ENCODE measurements at places on chromosomes 7 and 10.
A peak's percentile ranks its signal among the peaks of the same experiment; 100 is the strongest.

DNA sequence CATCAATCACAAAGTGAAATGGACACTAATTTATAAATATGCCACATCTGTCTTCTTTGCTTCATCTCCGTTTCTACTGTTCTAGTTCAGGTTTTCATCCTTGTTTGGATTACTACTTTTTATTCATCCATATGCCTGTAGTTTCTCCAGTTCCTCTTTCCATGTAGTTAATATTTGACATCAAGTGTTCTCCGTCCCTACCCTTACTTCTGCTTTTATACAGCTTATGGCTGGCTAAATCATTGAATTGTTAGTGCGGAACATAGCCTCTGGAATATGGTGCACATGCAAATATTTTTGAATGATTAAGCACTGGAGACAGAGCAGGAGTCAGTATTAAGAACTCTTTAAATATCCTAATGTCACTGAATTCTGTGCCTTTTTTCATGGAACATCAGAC lies 230.0 kb upstream of the PPP1R3A start:
- no peak for DNase-seq

- DNase-seq = no peak
These were observed 17.7 kb upstream of the GPR37 start for GRCh38 chr7:124783271-124783670.

GRCh38 chr7:36788825-36789470 lies 64.7 kb upstream of the AOAH start:
- no peak for DNase-seq

- DNase-seq = no peak
These were observed at the start of gene ADCYAP1R1 for GRCh38 chr7:31051598-31052486. TSS of gene ADCYAP1R1 (plus strand) at chr7:31052308. CDS start at chr7:31063265, 10,957 bp downstream.

DNA sequence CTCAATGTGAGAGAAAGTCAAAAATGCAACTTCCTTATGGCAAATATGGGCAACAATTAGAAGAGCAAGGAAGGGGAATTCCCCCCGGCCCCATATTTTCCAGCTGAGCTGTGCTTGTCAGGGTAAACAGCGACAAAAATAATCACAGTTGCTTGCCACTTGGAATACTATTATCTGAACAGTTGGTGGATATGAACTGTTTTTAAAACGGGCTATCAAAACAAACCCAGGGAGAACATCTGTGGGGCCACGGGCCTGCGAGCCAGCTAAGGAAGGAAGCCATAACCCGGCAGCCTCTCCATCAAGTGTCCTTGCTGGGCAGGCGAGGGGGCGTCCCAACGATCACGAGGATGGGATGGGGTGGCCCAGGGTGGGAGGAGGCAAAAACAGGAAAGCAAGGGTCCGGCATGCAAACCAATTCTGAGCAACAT lies 228.4 kb downstream of the ARHGAP12 start:
- no peak for DNase-seq

- no peak for DNase-seq
These were observed 35.8 kb downstream of the PDGFA start for GRCh38 chr7:483656-484355.

DNA sequence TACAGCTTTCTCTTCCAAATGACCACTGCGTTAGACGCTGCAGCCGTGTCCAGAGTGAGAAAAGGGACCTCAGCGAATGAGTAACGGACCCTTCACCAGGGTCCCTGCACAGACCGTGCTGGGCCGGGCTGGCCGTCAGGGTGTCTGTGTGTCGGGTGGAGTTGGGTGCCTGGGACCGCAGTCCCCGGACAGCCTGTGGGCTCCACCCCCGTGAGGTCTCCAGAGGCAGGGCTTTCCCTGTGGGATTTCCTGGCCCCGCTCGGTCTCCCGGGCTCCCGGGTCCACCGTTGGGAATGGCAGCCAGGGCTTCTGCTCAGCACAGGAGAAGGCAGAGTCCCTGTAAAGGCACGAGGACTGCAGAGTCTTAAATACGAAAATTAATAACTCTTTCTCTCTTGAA lies 509.7 kb downstream of the TCERG1L start:
- no peak for DNase-seq

DNA sequence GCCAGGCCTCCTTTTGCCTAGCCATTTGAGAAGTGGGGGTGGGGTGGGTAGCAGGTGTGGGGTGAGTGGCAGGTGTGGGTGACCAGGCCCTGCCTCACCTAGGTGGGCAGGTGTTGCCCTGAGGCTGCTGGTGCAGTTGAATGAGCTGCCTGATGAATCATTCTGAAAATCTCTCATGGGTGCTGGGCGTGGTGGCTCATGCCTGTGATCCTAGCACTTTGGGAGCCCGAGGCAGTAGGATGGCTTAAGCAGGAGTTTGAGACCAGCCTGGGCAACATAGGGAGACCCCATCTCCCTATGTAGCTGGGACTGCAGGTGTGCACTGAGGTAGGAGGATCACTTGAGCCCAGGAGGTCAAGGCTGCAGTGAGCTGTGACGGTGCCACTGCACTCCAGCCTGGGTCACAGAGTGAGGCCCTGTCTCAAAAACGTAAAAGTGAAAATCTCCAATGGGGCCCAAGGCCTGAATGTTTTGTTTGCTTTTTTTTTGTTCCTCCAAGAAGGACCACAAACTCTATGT lies 17.7 kb downstream of the TSPAN14 start:
- DNase-seq = peak; percentile 87

DNA sequence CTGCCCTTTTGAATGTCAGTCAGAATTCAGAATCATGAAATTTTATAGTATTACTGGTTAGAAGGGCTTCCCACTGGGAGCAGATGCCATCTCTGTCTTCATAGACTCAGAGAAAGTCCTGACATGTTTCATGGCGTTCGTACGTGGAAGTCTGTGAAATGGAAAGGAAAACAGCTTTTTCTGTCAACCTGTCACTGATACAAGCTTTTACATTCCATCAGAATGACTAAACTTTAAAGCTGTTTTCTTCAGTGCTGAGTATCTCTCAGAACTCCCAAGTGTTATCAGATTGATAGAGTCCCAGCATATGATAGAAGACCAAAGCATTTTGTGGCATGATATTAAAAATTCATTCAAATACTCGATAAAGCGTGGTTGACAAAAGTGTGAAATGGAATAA lies 726.7 kb upstream of the GALNT17 start:
- DNase-seq = no peak

GRCh38 chr10:12720217-12720981 lies 281.1 kb downstream of the CCDC3 start:
- peak; percentile 85 for DNase-seq

DNA sequence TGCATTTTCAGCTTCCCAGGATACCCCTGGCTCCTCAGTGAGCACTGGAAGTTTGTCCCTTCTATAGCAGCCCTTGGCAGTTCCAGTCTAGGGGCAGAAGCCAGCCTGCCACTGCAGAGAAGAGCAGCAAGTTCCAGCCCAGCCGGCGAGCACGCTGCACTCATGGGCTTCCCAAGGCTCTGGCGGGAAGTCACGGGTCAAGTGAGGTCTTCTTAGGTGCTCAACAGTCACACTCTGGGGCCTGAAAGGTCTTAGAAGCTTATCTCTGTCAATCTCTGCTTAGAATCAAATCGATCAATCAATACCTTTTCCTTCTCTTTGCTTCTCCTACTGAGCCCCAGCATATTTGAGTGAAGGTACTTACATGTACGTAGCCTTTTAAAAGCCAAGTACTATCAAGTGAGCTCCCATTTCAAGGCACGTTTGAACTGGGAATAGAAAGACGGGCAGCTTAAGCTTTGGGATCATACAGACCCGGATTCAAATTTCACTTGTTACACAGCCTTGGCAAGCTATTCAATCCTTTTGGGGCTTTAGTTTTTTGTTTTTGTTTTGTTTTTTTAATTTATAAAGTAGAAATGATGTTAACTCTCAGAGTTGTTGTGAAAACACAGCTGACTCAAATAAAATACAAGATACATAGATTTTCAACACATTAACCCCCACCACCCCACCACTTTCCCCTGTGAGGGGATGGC lies 152.6 kb upstream of the KLF14 start:
- DNase-seq = no peak

DNA sequence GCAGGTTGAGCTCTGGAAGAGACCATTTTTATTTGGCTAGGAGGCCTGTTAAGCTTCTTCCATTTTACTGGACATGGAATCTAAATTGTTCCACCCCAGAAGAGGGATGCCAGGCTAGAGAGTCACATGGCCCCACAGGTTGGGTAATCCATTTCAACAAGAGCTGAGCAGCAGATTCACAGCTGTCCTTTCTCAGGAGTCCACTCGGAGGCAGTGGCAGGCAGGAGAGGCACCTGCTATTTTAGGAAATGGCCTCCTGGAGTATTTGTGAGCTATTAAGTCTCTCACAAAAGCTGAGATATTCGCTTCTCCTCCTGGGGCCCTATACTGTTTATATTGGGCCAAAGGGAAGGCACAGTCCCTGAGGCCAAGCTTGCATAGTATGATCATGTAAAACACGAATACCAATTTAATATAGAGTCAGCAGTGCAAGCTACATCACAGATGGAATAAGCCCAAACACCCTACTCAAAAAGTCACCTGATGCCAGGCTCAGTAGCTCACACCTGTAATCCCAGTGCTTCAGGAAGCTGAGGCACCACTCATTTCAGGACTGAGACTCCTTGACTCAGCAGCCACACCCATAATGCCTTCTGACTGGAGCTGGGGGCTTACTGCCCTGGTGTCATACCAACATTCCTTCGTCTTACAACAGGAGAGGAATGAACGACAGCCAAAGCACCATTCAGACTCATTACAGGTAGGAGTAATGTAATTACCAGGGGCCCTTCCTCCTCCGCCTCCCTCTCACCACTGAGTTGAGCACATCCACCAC lies 124.1 kb downstream of the LMBR1 start:
- peak; percentile 69 for DNase-seq

DNA sequence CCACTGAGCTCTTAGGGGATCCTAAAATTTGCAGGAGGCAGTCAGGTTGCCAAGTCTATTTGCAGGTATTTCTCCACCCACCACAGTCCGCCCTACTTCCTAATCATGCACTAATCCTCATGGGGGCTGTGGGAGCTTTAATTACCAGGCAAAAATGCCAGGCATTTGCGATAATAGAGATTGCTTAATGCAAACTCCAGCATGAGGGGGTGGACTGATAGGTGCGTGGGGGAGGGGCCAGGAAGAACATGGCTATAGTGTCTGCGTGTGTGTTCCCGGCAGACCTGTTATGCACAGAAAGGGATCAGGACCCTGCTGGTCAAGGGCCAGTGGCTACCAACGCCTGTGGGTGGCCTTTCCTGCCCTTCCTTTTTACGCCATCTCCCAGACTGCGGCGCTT lies 15.6 kb upstream of the AQP1 start:
- DNase-seq = peak; percentile 75

GRCh38 chr7:99102809-99103690 lies 40.9 kb downstream of the SMURF1 start:
- peak; percentile 44 for DNase-seq

GRCh38 chr10:33244354-33244967 lies 90.0 kb downstream of the NRP1 start:
- DNase-seq = no peak

GRCh38 chr10:114665406-114665805 lies 7.3 kb upstream of the ABLIM1 start:
- no peak for DNase-seq

GRCh38 chr7:105295596-105296352 lies 92.9 kb downstream of the SRPK2 start:
- DNase-seq = no peak

GRCh38 chr10:822661-823367 lies 108.7 kb downstream of the LARP4B start:
- no peak for DNase-seq

- DNase-seq = no peak
These were observed 114.0 kb downstream of the DNAH11 start for GRCh38 chr7:21656796-21657195.

GRCh38 chr10:5491477-5491876 lies 7.9 kb downstream of the CALML5 start:
- DNase-seq = peak; percentile 41

GRCh38 chr10:71975871-71976725 lies 11.9 kb downstream of the CHST3 start:
- DNase-seq = no peak

DNA sequence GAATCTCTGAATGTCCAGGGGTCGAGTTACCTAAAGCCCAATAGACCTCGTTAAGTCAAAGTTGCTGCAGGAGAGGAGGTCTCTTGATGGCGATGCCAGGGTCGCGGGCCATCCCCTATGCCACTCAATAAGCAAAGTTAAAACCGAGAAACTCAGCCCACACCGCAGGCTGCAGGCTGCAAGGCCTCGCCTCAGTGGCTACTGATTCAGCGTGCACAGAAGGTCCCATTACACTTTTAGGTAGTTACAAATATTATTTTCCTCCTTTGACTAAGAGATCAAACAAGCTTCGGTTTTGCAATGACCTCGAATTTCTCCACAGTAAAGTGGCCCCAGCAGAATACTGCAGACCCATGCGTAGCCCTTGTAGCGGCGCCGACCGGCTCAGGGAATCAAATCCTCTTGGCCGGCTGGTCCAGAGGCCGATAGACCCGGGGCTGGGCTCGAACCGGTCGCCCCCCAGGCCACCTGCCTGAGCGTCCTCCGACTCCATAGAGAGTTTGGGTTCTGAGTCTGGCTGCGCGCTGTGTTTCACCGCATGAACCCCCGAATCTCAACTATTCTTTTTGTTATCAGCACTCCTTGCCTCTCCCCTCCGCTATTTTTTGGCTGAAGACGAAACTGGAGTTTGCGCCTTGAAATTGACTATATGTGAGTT lies 2.3 kb downstream of the C1QL3 start:
- DNase-seq = no peak

DNA sequence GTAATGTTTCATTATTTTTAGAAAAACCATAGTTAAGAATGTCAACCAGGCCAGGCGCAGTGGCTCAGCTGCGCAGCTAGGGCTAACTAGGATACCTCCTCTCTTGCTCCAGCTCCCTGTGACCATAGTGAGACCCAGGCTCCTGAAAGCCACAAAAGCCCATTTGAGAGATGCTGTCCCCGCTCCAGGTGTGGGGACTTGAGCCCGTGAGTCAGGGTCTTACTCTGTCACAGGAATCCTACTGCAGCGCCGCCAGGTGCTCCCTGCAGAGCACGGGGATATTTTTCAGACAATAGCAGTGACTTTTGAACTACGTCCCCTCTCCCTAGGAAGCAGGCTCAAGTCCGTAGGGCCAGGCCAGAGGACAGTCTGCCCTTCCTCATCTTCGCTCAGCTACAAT lies 75.6 kb upstream of the NRBF2 start:
- DNase-seq = no peak

DNA sequence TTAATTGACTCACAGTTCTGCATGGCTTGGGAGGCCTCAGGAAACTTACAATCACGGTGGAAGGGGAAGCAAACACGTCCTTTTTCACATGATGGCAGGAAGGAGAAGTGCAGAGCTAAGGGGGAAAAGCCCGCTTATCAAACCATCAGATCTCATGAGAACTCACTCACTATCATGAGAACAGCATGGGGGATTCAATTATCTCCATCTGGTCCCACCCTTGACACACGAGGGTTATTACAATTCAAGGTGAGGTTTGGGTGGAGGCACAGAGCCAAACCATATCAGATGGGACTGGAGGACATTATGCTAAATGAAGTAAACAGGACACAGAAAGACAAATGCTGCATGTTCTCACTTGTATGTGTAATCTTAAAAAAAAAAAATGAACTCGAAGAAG lies 141.4 kb upstream of the HABP2 start:
- no peak for DNase-seq

- DNase-seq = no peak
These were observed 60.8 kb downstream of the ADRA2A start for GRCh38 chr10:111137587-111137986.
